ENCODE measurements at places on chromosomes 11 and 22.

- H3K4me3 ChIP-seq: no peak overlapping the region
- peaks cover 8% of the 10 kb centered on the region for H3K27me3 ChIP-seq
- no peak overlapping the region for H3K27ac ChIP-seq
- no peaks in the 10 kb centered on the region for H3K36me3 ChIP-seq
These were observed 4.6 kb downstream of the RAB38 start for GRCh38 chr11:88170673-88171072.

GRCh38 chr11:23423104-23423503 is 562.8 kb upstream of the CCDC179 start:
- no peaks in the 10 kb centered on the region for H3K27me3 ChIP-seq
- no peaks in the 10 kb centered on the region for H3K36me3 ChIP-seq
- H3K4me1 ChIP-seq: no peaks in the 10 kb centered on the region
- no peak for DNase-seq
- no peak overlapping the region for H3K27ac ChIP-seq
- H3K4me3 ChIP-seq: no peak overlapping the region

DNA sequence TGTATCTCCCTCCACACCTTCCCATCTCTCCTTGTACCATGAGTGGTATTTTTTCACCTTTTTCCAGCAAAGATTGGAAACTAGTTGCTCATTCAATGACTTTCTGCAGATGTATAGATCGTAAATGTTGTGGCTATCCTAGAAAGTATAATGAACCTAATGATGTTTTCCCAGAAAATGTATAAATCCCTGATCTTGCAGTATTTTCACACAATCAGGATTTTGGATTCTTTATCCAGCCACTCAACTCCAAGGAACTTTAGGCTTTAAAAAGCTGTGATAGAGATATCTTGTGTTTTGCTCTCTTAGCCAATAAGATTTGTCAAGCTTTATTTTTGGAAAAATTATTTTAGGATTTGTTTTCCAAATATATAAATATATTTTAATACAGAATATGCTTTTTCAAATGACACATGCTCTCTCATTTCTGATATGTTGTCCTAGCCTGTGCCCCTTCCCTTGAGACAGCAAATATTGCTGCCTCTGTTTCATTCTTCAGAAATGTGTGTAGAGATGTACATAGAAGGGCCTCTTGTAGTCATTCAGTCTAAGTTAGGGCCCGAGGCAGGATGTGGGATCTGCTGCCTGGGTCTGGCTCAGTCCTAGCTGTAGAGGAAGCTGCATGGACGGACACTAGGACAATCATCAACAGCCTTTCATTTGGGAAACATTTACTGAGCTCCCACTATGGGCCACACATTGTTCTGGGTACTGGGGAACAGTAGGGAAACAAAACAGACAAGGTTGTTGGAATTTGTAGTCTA is 62.4 kb downstream of the NAV2 start:
- H3K27me3 ChIP-seq: no peaks in the 10 kb centered on the region
- peaks cover 26% of the 10 kb centered on the region for H3K4me1 ChIP-seq
- DNase-seq: no peak
- H3K27ac ChIP-seq: no peak overlapping the region
- no peaks in the 10 kb centered on the region for H3K36me3 ChIP-seq

DNA sequence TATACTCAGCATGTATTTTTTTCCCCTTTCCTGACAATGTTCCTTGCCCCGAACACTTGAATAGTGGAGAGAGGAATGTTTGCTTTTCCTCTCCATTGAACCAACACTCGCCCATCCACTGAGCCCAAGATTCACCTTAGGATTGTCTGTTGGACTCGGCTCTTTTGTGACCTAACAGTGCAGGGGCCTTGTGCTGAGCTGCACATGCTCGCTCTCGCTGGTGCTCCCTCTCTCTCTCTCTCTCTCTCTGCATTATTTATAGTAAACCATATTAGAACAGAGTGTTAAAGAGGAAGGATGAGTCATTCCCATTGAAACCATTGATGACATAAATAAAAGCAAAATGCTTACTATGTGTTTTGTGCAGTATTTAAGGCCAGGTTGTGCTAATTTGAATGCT is 20.7 kb downstream of the ZBTB16 start:
- no peaks in the 10 kb centered on the region for H3K36me3 ChIP-seq
- peaks cover 100% of the 10 kb centered on the region for H3K4me1 ChIP-seq
- no peak for DNase-seq
- no peak overlapping the region for H3K4me3 ChIP-seq
- H3K27me3 ChIP-seq: no peaks in the 10 kb centered on the region

GRCh38 chr11:3833449-3833848 is 7.3 kb downstream of the RHOG start:
- H3K4me1 ChIP-seq: peaks cover 97% of the 10 kb centered on the region
- H3K4me3 ChIP-seq: no peak overlapping the region
- no peak for DNase-seq
- H3K27ac ChIP-seq: no peak overlapping the region

DNA sequence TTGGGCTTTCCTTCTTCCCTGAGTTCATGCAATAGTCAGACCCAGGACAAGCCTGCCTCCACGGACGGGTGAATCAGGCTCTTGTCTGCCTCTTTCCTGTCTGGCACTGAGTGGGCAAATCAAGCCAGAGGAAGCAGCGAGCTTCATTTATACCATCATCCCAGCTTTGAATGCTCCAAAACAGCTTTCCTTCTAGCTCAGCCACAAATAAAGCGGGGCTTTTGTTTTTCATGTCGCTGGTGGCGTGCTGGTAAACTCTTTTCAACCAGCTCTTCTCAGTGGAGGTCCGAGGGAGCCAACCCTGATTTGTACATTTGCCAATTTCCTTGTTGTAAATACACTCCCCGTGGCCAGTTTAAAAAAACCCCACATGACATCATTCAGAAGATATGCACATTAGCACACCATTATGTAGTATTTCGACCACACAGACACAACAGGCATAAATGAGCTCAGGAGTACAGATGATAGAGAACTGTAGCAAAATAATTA is 8.6 kb downstream of the C11orf91 start:
- H3K4me1 ChIP-seq: peaks cover 27% of the 10 kb centered on the region
- no peaks in the 10 kb centered on the region for H3K27me3 ChIP-seq
- H3K4me3 ChIP-seq: no peak overlapping the region
- peak; percentile 76 for DNase-seq
- H3K36me3 ChIP-seq: no peaks in the 10 kb centered on the region

DNA sequence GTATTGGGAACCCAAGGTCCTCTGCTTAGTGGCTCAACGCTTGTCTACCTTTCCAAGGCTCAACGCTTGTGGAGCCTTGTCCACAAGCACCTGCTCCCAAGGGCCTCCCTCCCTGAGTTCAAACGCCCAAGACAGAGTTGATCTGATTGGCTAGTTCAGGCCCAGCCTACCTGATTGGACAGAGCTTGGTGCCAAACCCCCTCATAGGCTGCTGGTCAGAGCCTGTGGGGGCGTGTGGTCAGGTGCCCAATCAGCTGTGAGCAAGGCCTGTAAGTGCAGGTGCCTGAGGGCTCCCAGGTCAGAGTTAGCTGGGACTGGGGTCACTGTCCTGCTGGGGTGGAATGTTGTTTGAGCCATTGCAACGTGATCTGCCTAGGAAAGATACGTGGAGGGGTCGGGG is 16.9 kb upstream of the TMPRSS6 start:
- peaks cover 16% of the 10 kb centered on the region for H3K4me1 ChIP-seq
- no peak overlapping the region for H3K4me3 ChIP-seq
- no peaks in the 10 kb centered on the region for H3K36me3 ChIP-seq
- no peak overlapping the region for H3K27ac ChIP-seq
- no peak for DNase-seq

DNA sequence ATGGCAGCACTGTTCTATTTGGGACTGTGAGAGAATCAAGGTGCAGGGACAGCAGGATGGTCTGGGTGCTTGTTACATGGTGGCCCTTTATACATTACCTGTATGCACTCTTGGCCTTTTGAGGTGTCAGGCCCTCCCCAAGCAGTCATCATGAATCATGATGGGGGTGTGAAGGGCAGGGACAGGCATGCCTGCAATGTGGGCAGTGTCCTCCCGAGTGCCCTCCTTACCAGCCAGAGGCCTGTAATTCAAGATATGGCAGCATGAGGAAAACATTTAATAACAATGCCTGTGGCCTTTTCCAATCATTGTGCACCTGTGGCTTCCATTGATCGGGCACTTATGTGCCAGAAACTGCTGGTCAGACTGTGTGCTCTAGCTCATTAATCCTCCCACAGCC is 25.5 kb upstream of the CYP2D6 start:
- H3K27me3 ChIP-seq: no peaks in the 10 kb centered on the region
- no peak for DNase-seq
- no peak overlapping the region for H3K4me3 ChIP-seq
- no peaks in the 10 kb centered on the region for H3K36me3 ChIP-seq
- H3K27ac ChIP-seq: no peak overlapping the region
- H3K4me1 ChIP-seq: peaks cover 3% of the 10 kb centered on the region

GRCh38 chr22:30265823-30266444 is 717 bp downstream of the OSM start:
- peak; percentile 59 for DNase-seq
- peaks cover 4% of the 10 kb centered on the region for H3K27me3 ChIP-seq
- H3K36me3 ChIP-seq: no peaks in the 10 kb centered on the region
- no peak overlapping the region for H3K27ac ChIP-seq
- peaks cover 5% of the 10 kb centered on the region for H3K4me1 ChIP-seq

DNA sequence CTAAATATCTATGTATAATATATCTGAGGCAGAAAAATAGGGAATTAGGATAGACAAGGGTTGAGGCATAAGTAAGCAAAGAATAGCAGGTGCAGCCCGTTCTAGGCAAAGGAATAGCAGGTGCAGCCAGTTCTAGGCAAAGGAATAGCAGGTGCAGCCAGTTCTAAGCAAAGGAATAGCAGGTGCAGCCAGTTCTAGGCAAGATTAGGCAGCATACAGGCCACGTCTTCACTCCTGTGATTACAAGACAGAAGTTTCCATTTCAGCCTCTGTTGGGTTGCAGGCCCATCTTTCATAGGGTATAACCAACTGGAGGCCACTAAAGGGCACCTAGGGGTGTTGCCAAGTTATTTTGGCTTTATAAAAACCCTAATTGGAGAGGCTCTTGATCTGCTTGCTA is 28.8 kb upstream of the CHORDC1 start:
- H3K36me3 ChIP-seq: no peaks in the 10 kb centered on the region
- no peak for DNase-seq
- no peaks in the 10 kb centered on the region for H3K27me3 ChIP-seq
- H3K4me1 ChIP-seq: no peaks in the 10 kb centered on the region

GRCh38 chr11:60974726-60975125 is 3.2 kb downstream of the CD6 start:
- H3K4me1 ChIP-seq: no peaks in the 10 kb centered on the region
- H3K27me3 ChIP-seq: no peaks in the 10 kb centered on the region
- no peaks in the 10 kb centered on the region for H3K36me3 ChIP-seq
- H3K4me3 ChIP-seq: no peak overlapping the region

DNA sequence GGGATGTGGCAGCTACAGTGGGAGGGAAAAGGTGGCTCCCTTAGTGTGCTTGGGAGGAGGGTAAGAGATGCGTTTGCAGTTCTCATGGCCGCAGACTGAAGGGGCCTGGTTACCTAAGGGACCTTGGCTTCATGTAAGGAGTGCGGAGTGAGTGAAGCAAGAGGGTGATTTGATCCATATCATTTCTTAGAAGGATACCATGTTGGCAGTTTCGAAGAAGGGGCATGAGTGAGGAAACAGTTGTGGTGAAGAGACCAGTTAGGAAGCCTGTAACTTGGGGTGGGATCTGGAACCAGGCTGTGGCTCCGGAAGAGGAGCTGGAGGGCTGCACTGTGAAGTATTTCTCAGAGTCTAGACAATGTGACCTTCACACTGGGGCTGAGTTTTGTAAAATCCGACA is 45.0 kb downstream of the ST3GAL4 start:
- peaks cover 30% of the 10 kb centered on the region for H3K4me1 ChIP-seq
- no peaks in the 10 kb centered on the region for H3K36me3 ChIP-seq
- H3K4me3 ChIP-seq: no peak overlapping the region
- no peak overlapping the region for H3K27ac ChIP-seq

DNA sequence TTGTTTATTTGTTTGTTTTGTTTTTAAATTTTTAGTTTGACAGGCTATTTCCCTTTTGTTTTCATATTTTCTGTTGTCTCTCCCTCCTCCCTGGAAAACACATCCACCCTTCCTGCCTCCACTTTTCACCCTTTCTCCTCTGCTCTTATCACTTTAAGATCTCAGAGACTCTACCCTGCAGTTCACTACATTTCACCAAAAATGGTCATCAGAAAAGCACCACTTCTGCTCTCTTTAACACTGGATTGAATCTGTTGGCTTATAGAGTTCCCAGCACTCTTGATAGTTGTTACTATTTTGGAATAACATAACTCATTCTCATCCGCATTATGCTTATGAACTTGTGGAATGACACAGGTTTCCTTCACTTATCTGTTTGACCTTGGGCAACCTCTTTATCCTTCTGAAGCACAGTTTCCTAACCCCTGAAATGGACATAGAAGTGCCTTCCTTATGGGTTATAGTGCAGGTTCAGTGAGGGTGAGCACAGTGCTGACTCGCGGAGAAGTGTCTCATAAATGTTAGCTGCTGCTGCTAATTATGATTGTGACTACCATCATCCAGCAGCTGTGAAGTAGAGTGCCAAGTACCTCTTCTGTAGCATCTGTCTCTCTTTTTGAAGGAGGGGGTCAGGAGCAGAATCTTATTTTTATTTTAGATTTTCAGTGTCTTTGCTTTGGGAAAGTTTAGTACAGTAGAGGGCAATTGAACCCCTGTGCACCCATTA is 15.0 kb downstream of the TEAD1 start:
- H3K27ac ChIP-seq: peak overlapping the region; percentile 26
- no peak for DNase-seq
- H3K27me3 ChIP-seq: no peaks in the 10 kb centered on the region
- H3K36me3 ChIP-seq: no peaks in the 10 kb centered on the region

DNA sequence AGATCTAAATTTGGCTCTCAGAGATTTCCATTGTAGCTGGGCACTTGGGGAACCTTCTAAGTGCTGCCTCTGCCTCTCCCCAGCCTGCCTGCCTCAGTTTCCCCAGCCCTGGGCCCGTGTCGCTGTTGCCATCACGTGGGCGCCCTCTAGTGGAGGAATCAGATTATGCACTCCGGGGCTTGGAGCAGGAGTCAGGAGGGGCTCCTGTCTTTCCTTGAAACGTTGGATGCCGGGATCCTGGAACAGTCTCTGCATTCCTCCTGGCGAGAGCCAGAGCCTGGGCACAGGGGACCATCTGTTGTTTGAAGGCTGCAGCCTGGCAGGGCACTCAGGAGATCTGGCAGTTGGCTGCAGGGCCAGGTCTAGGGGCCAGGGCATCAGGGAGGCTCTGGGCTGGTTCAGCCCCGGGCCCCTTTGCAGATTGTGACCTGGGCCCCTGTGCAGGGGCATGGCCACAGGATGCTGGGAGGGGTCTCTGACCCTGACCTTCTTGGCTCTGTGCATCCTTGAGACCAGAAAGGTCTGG is 71.6 kb downstream of the LRP5 start:
- peaks cover 20% of the 10 kb centered on the region for H3K36me3 ChIP-seq
- peaks cover 39% of the 10 kb centered on the region for H3K4me1 ChIP-seq

Measured in heart right ventricle (tissue), 16 donors.